ENCODE measurements at places on chromosomes 3 and 15. TPM values are rescaled to one million over a fixed set of nuclear protein-coding genes. Genes with fewer than 3 reads are reported as not detected.
A peak's percentile ranks its signal among the peaks of the same experiment; 100 is the strongest.

The CHP1 gene
- total RNA-seq = 104 TPM

GRCh38 chr3:184718431-184718830 lies 6.6 kb upstream of the MAGEF1 start:
- DNase-seq = no peak

DNA sequence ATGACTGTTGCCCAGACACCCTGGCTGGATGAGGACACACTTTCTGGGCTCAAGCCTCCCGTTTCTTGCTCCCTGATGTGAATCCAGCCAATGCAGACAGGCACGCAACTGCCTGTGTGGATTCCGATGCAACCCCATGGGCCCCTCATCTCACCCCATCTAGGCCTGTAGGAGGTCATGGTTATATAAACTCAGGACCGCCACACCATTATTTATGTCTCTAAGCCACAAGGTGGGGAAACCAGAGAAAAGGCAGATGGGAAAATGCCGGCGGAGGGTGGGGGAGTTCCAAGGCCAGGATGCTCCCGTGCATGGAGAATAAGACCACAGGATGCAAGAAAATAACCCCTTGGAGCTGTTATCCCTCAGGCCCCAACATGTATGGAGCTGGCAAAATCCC lies 2.0 kb downstream of the MESP1 start:
- no peak for DNase-seq

- no peak for DNase-seq
These were observed 291.6 kb downstream of the IL20RB start for GRCh38 chr3:137249311-137249940.

- no peak for DNase-seq
These were observed 767.7 kb upstream of the CFAP20DC start for GRCh38 chr3:59817511-59817910.

GRCh38 chr3:133276594-133276993 lies 123.3 kb upstream of the BFSP2 start:
- DNase-seq = no peak

GRCh38 chr15:57792724-57793449 lies 86.4 kb downstream of the POLR2M start:
- DNase-seq = no peak

DNA sequence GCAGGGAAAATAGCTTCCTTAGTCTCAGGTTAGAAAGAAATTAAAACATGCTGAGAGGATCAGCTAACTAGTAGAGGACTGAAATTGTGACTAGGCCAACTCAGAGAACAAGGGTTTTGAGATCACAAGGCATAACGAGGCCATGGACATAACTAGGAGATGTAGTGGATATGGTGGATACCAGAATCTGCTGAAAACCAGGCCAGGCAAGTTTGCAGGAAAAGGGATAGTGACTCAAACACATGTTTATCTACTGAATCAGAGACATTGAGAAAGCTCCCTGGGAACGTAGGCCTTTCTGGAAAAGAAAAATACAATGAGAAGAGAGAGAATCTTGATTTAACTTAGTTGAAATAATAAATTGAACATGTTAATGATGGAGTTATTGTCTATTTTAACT lies 326.5 kb upstream of the GBE1 start:
- no peak for DNase-seq

DNA sequence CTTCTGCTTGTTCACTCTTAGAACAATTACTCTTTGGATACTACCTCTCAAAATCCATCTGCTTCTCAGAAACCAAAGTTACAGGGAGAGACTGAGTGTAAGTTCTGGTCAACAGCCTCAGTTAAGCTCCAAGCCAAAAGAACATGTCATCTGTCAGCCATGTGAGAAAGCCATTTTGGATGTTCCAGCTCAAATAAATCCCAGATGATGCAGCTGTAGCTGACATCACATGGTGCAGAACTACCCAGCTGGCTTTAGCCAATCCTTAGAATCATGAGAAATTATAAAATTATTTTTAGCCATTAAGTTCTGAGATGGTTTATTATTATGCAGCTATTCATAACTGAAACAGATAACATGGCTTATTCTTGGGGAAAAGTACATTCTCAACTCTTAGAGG lies 696.0 kb downstream of the ZNF385D start:
- DNase-seq = no peak

DNA sequence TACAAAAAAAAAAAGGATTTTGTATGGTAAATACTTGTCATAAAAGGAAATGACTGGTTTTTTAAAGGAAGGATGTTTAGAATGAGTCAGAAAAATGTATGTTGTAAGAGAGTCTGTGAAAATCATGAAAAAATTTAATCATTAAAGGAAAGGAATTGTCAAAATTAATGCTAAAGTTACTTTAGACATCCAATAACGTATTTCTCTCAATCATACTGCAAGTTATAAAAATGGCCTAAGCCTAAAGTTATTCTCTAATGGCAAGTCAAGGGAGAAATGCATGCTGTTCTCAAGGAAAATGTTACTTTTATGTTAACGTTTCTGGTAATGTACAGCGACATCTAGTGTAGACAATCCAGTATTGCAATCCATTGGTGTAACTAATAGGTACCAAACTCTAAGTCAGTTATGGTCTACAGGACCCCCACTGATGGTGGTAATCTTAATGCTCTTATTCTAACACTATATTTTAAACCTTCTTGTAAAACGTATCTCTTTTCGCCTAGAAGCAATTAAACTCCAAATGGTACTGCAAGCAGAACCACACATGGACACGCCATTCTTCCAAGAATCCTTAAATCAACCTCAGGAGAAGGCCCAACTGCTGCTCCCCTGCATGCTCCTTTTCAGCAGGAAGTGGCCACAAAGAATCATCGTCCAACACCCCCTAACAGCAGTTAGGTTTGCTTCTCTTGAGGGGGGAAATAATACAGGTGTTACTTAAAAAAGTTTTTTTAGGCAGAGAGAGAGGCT lies 35.2 kb downstream of the NCEH1 start:
- DNase-seq = no peak

DNA sequence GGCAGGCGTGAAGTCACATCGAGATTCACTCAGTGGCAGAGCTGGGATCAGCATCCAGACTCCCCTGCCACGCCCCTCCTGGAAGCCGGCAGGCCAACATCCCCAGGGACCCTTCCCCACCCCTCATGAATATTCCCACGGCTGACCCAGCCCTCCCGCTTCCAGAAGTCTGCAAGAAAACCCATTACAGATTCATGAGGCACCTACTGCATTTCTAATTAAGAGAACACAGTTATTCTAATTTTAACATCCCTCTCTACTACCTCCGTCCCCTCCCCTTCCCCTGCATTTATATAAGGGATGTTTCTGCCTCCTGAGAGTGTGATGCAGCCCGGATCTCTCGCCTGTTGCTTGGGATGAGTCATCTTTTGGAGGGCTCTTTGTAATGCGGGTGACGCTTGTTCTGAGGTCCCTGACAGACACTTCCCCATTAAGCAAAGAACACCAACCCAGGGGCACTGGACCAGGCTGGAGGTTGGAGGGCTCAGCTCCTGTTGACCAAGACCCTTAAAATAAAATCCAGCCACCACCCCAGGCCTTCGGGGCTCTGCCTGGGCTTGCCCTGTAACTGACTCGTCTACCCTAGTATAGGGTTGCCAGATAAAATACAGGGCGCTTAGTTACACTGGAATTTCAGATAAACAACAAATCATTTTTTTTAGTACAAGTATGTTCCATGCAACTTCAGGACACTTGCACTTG lies 118.7 kb downstream of the NUP210 start:
- DNase-seq = no peak

GRCh38 chr15:75606711-75607699 lies 18.5 kb downstream of the SNUPN start:
- DNase-seq = no peak

GRCh38 chr15:80494351-80494751 lies 90.2 kb downstream of the ARNT2 start:
- no peak for DNase-seq

- no peak for DNase-seq
These were observed 33.1 kb downstream of the GRK7 start for GRCh38 chr3:141796081-141796888.

The MEX3B gene
- 2.6 TPM for total RNA-seq

The TATDN2 gene
- 19.8 TPM for total RNA-seq

DNA sequence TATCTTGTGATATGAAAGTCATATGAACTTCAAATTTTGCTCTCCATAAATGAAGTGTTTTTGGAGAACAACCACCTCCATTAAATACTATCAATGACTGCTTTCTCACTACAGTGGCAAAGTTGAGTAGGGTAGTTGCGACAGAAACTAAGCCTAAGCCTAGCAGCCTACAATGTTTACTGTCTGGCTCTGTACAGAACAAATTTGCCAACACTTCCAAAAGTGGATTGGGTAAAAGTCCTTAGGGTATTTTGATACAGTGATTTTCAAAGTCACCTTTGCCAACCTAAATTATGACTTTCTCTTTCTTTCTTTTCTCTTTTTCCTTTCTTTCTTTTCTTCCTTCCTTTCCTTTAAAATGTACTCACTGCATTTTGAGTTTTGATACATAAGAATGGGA lies 142.6 kb downstream of the PLCL2 start:
- DNase-seq = no peak

GRCh38 chr3:194272221-194272620 lies 78.9 kb downstream of the CPN2 start:
- peak; percentile 72 for DNase-seq

- no peak for DNase-seq
These were observed 78.8 kb downstream of the CLDN11 start for GRCh38 chr3:170497207-170498095.

GRCh38 chr3:159583662-159584061 lies 405.0 kb upstream of the IL12A start:
- DNase-seq = no peak

GRCh38 chr3:112561484-112561733 lies 353 bp downstream of the ATG3 start:
- DNase-seq = no peak

GRCh38 chr15:33150971-33151370 lies 43.5 kb downstream of the FMN1 start:
- DNase-seq = no peak

DNA sequence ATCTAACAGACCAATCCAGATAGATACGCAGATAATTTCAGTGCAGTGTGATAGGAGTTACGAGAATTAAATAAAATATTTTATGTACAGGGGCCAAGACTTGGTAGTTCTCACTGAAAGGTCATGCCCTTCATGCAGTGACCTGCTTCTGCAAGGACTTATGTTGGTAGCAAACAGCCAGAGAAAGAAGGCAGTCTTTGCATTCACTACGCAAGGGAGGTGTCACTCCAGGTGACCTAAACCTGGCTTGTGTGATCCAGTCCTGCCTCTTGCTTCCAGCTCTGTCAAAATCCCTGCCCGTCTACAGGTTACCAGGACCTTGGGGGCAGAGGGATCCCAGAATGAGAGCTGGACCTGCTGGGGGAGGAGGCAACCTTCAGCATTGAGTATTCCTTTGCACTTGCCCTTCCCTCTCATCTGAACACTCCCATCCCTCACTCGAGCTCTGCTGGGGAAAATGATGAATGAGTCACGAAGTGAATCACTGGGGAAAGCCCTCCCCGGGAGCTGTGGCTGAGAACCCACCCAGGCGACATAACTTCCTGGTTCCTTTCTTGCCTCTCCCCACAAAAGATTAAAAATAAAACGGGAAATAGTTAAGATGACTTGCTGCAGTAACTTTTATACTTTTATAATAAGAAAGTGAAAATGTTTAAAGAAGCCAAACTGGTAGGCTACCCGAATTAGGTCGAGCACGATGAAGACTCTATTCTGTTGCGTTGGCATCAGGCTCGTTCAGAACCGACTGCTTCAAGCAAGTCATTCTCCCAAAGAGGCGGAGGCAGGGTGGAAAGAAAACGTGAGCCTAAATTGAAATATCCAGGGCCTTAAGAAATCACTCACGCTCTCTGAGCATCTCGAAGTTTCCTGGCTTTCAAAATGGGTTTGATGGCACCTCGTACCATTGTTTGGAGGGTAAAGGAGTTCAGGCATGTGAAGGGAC lies 216.1 kb downstream of the SLCO3A1 start:
- DNase-seq = peak; percentile 78

- DNase-seq = no peak
These were observed 127.1 kb upstream of the ATP10A start for GRCh38 chr15:25990220-25990619.

The CSTA gene
- 2.0 TPM for total RNA-seq

DNA sequence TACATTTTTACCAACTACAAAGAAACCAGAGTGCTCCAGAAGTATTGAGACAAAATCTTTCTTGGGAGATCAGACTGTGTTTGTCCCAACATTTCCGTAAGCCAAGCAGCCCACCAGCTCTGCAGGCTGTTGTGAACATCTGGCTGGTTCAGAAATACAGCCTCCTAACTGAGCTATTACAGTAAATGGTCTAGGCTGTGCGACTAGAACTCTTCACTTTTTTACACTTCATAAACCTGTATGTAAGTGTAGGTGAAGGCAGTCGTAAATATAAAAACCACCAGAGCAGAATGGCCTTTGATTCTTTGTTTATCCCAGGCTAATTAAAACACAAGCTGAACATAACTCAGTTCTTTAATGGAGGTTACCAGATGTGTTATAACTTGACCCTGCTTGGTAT lies 235.3 kb downstream of the ARRDC4 start:
- no peak for DNase-seq

The AGBL1 gene
- total RNA-seq = 0.19 TPM

The IL17RE gene
- 1.1 TPM for total RNA-seq

The C2CD4A gene
- total RNA-seq = 0.05 TPM

The PAK2 gene
- total RNA-seq = 43.3 TPM

DNA sequence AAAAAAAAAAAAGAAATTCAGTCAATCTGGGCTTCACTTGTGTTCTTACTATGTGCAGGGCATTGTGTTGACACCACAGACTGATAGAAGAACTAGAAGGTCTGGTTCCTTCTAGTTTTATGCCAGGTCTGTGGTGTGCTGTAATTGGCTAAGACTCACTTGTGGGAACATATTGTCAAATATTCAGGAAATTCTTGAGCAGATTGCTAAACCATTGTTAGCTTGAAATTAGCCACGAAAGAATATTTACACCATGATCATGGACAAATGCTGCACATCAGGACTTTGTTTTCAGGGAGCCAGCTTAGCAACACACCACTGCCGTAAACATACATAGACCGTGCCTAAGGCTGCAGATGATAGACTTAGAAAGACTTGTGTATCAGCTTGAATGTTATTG lies 74.6 kb downstream of the GTPBP8 start:
- no peak for DNase-seq

DNA sequence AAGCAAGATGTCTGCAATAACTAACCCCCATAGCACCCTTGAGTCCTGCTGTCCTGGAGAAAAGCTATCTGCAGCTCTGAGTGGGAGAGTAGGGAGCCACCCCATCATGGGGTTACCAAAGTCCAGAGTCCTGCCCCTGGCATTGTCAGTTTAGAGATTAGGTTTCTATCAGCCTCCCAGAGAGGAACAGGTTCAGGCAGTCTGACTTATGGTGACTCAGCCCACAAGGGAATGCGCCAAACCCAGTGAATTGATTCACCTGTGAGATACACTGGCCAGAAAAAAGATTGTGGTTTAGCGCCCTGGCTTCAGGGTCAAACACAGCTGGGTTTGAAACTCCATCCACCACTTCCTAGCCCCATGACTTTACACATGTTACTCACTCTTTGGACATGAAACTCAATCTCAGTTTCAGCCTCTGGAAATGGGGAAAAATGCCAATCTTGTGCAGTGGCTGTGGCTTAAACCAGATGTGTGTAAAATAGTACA lies 263.6 kb upstream of the HES1 start:
- DNase-seq = no peak
